ENCODE measurements at places on chromosomes 4 and X.

GRCh38 chr4:26887143-26887542 lies 26.5 kb downstream of the STIM2 start:
- no peaks in the 10 kb centered on the region for H3K27me3 ChIP-seq
- no peaks in the 10 kb centered on the region for H3K4me1 ChIP-seq
- H3K4me3 ChIP-seq: no peak overlapping the region
- DNase-seq: no peak
- no peaks in the 10 kb centered on the region for H3K36me3 ChIP-seq

DNA sequence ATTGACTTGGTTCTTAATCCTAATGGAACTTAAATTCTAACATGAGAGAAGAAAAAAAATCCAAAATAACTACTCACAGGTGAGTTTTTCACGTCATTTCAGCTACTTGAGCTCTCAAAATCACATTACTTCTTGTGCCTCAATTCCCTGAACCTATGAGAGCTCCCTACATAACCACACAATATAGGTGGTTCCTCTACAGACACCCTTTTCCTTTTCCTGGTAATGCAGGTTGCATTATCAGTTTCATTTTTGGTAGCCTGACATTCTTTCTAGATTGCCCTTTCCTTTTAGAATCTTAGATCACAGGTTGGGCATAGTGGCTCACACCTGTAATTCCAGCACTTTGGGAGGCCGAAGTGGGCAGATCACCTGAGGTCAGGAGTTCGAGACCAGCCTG lies 4.3 kb downstream of the GPR34 start:
- no peaks in the 10 kb centered on the region for H3K4me1 ChIP-seq
- no peaks in the 10 kb centered on the region for H3K27me3 ChIP-seq
- H3K36me3 ChIP-seq: no peaks in the 10 kb centered on the region
- no peak overlapping the region for H3K4me3 ChIP-seq

GRCh38 chr4:99117876-99118693 lies 26.0 kb downstream of the ADH4 start:
- no peak overlapping the region for H3K27ac ChIP-seq
- no peak overlapping the region for H3K4me3 ChIP-seq
- no peaks in the 10 kb centered on the region for H3K36me3 ChIP-seq
- no peak for DNase-seq
- H3K27me3 ChIP-seq: no peaks in the 10 kb centered on the region

- no peaks in the 10 kb centered on the region for H3K4me1 ChIP-seq
- H3K27ac ChIP-seq: no peak overlapping the region
Observed at GRCh38 chr4:64857815-64858214, 448.6 kb upstream of the TECRL start.

GRCh38 chr4:124433500-124433899 lies 279.0 kb downstream of the ANKRD50 start:
- H3K27me3 ChIP-seq: no peaks in the 10 kb centered on the region
- no peak overlapping the region for H3K27ac ChIP-seq
- no peaks in the 10 kb centered on the region for H3K36me3 ChIP-seq
- no peaks in the 10 kb centered on the region for H3K4me1 ChIP-seq
- DNase-seq: no peak

All from Peyer's patch (tissue), 4 donors.